ENCODE measurements at places on chromosomes 16 and 17.

DNA sequence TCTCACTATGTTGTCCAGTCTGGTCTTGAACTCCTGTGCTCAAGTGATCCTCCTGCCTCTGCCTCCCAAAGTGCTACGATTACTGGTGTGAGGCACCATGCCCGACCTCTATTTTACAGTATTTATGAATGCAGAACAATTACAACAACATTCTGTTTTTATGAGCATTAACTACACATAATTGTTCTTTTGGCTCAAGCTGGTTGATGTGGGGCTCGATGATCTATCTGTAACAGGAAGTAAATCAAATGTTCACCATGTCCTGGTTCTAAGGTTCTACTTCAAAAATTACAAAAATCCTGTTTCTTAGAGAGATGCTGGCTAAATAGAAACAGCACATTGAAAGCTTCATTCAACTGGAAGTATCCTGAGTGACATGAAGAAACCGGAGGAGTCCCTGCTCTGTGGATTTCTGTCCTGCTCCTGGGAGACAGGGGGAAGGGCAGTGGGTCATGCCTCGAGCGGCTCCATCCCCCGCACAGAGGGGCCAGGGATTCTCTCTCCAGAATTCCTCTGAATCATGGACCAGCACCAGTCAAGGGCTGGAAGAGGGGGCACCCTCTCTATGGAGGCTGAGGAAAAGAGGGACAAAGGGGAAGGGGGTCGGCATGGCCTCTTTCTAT is 31.5 kb downstream of the FA2H start:
- no peak for DNase-seq

GRCh38 chr16:82758406-82758805 is 131.6 kb downstream of the CDH13 start:
- no peak for DNase-seq

DNA sequence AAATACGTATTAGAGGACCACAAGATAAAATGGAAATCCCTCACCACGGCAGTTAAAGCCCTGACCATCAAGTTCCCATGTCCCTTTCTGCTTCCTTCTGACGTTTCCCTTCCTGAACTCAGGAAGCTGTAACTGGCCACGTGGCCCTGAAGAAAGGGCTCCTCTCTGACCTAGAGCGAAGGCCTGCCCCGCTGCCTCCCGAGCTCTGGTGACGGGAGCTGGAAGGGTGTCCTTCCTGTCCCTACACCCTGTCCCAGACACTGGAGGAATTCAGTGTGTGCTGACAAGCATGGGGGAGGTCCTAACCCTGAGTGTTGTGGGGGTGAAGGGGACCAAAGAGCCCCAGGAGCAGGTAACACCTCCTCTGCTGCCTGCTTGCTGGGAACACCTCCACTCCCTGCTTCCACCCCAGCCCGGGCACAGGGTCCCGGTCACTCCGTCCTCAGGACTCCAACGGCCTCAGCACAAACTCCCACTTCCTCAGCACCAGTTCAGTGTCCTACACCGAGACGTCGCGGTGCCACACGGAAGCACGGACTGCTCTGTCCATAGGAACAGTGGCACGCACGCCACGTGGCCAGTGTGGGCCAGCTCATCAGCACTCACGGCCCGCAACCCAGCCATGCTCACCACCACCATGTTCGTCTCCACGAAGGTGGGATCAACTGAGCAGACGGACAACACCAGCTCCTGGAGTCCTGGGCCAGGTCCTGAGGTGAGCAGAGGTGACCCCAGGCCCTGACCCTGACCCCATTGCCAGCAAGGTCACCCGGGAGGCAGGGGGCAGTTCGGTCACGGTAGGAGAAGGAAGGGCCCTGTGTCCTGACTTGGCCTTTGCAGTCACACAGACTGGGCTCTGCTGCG is 16.9 kb downstream of the TMEM235 start:
- no peak for DNase-seq

DNA sequence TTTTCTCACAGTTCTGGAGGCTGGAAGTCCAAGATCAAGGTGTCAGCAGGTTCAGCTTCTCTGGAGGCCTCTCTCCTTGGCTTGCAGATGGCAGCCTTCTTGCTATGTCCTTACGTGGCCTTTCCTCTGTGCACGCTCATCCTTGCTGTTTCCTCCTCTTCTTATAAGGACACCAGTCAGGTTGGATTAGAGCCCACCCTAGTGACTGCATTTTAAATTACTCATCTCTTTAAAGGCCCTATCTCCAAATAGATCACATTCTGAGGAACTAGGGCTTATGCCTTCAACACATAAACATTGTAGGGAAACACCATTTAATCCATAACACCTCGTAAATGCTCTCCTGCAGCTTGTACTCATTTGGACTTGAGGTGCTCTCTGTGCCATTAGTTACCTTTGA is 36.3 kb downstream of the DHRS7C start:
- DNase-seq: no peak
